Activated CD4-positive, CD25-positive, alpha-beta regulatory T cell treated with anti-CD3 and anti-CD28 coated beads, Interleukin-2, amount 50 U/mL, for 16 hours (primary cell): ENCODE measurements at places on chromosomes 13 and 19.

DNA sequence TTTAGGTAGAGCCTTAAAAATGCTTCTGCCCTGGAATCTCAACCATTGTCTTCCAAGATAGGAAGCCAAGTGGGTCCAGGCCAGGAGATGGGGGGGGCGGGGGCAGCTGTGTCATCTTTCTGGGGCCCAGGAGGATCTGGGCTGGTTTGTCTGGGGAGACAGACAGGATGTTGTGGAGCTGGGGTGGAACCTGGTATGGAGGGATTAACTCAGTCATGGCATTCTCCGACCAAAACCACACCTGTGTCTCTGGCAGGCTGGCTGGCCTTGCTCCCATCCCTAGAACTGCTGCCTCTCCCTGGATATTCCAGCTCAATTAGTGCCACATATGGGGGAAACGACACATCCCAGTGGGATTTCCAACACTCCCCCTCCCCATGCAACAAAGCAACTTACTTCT lies 2.7 kb upstream of the MAP2K7 start:
- DNase-seq, result no peak

DNA sequence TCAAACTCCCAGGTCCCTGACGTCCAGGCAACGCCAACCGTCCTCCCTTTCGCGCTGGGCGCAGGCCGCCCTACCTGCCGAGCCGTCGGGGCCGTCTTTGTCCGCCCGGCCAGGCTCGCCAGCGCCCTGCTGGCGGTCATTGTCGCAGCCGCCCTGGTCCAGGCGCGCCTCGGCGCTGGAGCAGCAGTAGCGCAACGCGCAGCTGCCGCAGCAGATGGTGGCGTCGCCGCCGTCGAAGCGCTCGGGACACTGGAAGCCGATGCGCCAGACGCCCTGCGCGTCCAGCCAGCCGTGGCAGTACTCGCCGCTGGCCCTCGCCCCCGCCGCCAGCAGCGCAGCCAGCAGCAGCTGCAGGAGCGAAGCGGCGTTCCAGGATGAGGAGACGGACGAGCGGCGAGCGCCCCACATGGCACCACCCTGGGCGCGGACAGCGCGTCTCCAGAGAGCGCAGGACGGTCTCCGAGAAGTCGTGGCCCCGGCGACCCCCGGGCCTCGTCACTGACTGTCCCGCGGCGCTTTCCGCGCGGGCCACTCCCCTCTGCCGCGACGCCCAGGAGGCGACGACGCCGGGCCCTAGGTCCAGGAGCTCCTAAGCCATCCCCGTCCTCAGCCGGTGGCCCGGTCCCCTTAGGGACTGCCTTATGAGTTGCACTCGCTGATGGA lies 1.1 kb downstream of the SHISA2 start:
- no peak for DNase-seq

DNA sequence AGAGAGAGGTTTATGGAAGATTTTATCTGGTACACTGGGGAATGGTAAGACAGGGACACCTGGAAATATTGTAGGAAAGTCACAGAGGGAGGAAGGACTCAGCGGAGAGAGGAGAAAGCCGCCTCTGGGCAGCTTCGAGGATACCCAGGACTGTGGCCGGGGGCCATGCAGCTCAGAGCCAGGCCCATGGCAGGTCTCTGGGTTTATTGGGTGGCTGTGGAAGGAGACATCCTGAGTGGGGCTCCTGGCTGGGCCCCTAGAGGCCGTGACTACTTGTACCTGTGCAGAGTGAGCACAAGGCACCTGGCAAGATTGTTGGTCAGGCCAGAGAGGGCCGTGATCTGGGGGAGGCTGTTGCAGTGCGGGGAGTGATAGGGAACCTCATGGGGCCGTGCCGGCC lies 3.4 kb downstream of the DAZAP1 start:
- DNase-seq, result no peak

GRCh38 chr13:86383151-86383550 lies 583.9 kb upstream of the SLITRK6 start:
- no peak for DNase-seq

GRCh38 chr19:11090997-11091702 lies 1.9 kb downstream of the LDLR start:
- no peak for DNase-seq

DNA sequence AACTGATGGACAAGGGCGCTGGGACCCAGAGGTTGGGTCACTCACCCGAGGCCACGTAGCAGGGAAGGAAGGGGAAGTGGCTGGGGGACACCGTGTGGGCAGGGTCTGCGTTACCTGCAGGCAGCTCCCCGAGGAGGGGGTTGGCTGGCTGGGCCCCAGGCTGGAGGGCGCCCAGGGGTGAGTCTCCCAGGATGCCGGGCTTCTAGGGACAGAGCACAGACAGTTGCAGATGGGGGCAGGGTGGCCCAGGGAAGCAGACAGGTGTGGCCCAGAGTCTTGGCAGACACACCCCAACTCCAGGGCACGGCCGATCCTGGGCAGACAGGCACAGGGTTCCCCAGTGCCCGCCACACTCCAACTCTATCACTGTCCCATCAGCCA lies 5.6 kb upstream of the FDX2 start:
- no peak for DNase-seq

DNA sequence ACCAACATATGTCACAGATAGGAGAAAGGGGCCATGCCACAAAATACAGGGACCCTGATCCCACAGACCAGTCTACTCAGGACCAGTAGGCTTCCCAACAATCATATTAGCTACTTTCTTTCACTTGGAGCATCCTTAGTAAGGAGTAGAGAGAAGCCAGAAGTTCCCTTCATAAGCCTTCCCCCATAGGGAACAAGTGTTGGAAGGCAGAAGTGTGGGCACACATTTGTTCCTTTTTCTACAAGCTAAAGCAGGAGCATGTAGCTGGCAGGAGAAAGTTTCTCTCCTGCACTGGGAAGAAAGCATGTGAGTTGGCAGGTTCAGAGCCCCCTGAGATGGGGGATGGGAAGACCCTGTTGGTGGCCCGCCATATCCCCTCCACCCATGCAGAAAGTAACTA lies 165.4 kb downstream of the KCTD12 start:
- no peak for DNase-seq

DNA sequence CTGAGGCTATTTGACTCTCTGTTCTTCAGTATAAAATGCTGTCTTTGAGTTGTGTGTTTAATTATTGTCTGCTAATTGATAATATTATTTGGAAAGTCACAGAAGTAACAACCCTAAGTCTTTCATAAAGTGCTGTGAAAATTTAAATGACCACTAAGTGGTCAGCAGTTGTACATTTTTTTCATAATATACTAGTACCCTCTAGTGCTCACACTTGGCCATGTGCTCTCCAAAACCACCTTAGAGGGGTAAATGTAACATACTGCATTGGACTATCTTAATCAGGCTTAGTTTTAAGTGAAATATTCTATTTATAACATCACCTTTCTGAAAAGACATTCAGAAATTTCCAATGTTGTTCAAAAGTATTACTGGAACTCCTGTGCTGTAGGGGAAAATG lies 745.3 kb downstream of the GPC5 start:
- no peak for DNase-seq

DNA sequence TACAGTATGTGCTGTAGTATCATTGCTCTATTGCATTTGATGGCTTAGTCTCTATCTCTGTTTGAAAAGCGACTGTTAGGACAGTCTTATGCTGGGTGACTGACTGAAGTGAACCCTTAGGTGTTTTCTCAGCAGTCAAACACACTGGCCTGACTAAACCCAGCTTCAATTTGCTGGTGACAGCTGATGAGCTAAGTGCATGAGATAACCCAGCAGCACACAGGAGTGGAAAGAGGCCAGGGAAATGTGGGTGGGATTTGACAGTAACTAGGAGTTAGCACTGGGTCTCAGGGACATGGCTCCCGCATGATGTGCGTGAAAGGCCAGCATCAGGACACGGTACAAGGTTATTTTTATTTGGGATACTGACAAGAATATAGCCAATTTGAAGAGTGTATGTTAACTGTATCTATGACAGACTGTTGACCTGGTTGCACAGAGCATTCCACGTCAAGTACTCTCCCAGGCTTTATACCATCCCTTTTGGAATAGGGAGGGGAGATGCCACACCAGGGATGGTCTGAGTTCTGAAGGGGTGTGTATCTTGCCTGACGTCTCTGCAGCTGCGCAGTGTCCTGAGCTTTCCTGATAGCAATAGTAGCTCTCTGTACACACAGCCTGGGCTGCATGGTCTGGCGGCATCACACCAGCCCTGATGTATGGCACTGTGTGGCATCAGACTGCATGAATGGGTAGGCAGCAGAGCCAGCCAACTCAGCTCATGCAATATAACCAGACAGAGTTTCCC lies 144.8 kb downstream of the FLT1 start:
- DNase-seq, result no peak

- no peak for DNase-seq
Observed at GRCh38 chr13:27047081-27047480, 124.5 kb downstream of the USP12 start.
